Cardiac septum (tissue), 1 donor: ENCODE measurements at places on chromosomes 4 and X. TPM values are rescaled to one million over a fixed set of nuclear protein-coding genes. Genes with fewer than 3 reads are reported as not detected.

- no peak for DNase-seq
Observed at GRCh38 chr4:127936974-127937373, 28.0 kb downstream of the MFSD8 start.

The UGDH gene
- total RNA-seq, result 18.1 TPM

DNA sequence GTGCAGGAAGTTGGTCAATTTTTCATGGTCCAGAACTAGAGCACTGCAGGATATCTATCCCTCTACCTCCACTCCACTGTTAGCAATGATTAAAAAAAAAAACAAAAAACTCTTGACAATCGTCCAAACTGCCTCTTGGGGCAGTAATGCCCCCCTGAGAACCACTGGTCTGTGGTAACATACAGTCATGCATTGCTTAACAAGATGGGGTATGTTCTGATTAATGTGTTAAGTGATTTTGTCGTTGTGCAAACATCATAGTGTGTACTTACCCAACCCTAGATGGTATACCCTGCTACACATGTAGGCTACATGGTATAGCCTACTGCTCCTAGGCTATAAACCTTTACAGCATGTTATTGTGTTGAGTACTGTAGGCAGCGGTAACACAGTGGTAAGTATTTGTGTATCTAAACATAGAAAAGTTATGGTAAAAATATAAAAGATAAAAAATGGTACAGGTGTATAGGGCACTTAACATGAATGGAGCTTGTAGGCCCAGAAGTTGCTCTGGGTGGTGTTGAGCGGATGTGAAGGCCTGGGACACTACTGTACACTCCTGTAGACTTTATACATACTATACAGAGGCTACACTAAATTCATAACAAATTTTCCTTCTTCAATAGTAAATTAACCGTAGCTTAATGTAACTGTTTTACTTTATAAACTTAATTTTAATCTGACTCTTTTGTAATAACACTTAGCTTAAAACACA is 34.1 kb downstream of the ART3 start:
- DNase-seq, result no peak

The ETDA gene
- total RNA-seq, result not detected

GRCh38 chr4:44761306-44761705 is 35.0 kb upstream of the GNPDA2 start:
- no peak for DNase-seq

DNA sequence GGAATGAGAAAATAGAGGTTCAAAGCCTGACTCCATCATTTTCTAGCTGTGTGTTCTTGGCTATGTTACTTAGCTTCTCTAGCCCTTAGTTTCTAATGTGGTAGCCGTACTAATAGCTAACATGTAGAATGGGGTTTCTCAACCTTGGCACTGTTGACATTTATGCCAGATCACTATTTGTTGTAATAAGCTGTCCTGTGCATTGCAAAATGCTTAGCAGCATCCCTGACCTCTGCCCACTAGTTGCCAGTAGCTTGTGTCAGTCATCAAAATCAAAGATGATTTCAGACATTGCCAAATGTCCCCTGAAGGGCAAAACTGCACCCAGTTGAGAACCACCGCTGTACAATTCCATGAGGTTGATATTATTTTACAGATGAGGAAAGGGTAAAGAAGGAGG is 18.3 kb upstream of the ADAMTS3 start:
- DNase-seq, result no peak

DNA sequence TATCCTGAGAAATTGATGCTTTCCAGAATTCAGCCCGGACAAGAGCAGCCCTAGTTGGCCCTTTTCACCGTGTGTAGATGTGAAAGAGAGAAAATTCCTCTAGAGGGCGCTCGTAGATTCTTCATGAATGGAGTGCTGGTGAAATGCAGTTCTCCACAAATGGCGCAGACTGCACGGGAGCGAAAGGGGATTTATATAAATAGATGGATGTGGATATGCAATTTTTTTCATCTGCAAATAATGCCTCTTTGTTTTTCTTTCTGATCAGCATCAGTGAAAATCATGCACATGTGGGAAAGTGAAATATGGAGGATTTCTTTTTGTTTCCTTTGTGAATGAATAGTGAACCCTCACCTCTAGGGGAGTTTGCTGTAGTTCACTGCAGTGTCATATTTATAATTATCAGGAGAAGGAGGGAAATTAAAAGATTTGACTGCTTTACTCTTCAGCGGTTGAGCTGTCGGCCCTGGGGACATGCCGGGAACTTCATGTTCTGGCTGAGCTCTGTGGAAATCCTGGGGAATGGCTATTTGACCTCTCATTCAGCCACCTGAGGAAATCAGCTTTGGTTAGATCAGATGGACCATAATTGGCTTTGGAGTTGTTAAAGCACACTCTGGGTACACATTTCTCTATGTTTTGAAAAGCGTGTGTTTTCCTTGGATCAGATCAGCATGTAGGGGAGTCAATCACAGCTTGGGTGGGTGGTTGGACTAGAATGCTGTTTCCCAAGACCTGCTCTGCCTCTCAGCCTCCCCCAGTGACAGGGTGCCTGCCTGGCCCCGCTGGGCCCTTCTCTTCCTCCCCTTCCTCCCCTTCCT is 115.0 kb upstream of the SHISA3 start:
- DNase-seq, result no peak

GRCh38 chrX:134013524-134013923 is 28.1 kb upstream of the GPC3 start:
- DNase-seq, result no peak

GRCh38 chr4:186724864-186725468 is 1.3 kb upstream of the FAT1 start:
- DNase-seq, result no peak

The FRMPD4 gene
- total RNA-seq, result 2.0 TPM

The CXXC4 gene
- 2.5 TPM for total RNA-seq

The UGT2A3 gene
- not detected for total RNA-seq

DNA sequence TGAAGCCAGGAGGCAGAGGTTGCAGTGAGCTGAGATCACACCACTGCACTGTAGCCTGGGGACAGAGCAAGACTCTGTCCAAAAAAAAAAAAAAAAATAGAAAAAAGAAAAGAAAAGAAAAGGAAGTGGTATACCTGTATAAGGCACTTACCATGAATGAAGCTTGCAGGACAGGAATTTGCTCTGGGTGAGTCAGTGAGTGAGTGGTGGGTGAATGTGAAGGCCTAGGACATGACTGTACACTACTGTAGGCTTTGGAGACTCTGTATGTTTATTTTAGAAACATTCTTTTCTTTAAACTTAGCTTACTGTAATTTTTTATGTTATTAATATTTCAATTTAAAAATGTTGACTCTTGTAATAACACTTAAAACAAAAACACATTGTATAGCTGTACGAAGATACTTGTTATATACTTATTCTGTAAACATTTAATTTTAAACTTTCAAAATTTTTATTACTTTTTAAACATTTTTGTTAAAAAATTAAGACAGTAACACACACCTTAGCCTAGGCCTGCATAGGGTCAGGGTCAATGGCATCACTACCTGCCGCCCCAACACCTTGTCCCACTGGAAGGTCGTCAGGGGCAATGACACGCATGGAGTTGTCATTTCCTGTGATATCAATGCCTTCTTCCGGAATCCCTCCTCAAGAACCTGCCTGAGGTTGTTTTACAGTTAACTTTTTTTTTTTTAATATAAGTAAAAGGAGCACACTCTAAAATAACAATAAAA is 78.7 kb downstream of the CLNK start:
- no peak for DNase-seq

The MAP7D2 gene
- 0.19 TPM for total RNA-seq

DNA sequence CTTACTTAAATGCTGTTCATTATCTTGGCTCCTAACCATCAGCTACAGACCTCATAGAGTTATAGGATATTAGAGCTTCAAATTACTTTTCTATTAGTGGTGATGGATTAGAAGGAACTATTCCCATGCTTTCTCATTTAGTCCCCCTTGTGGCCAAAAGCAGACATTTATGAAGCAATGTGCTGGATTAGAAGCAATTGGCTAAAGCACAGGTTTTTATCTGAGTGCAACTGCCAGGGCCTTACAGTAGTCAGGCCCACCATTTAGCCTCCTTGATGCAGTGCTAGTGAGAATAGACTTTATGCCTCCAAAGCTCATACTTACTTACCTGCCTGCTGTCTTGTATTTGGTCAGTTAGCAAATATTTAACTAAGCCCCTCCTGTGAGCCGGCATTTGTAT is 93.0 kb downstream of the TSPAN7 start:
- DNase-seq, result no peak

DNA sequence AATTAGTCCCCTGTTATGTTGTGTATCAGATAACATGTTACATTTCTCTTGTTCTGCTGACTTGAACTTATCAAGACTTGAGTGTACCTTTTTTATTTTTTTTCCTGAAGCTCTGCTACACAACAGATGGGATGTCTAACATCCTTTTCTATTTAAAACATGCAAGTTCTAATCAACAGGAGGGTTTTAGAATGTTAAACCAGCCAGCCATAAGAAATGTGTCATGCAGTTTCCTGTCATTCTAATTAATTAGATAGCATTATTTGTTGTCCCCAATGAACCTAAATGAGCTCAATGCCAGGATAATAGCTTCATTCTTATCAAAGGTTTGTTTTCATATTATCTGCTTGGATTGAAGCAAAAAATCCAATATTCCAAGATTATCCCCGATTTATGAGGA is 958.2 kb downstream of the PCDH7 start:
- no peak for DNase-seq

- DNase-seq, result no peak
Observed at GRCh38 chrX:39895218-39896110, 202.3 kb downstream of the BCOR start.

DNA sequence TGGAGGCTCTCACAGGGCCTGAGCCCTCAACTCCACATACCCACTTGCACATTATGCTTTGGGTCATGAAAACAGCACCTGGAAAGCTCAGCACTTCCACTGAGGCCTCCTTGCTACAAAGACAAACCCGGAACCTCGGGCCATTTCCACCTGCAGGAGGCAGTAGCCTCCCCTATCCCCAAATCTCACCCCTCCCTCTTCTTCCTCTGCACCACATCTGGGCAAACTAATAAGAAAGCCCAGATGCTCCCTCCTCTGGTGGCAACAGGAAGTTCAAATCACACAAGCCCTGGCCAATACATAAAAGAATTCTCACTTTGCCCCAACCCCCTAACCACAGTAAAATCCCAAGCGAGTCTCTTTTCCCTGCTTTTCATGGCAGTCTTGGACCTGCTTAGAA is 136.4 kb downstream of the MAPK10 start:
- no peak for DNase-seq

The ART3 gene
- total RNA-seq, result 57.0 TPM

The SERPINA7 gene
- total RNA-seq, result not detected

The SPP1 gene
- 20.9 TPM for total RNA-seq

GRCh38 chr4:8655411-8656184 is 63.0 kb downstream of the CPZ start:
- peak; percentile 62 for DNase-seq

GRCh38 chrX:9927698-9928482 is 39.3 kb upstream of the CLDN34 start:
- no peak for DNase-seq

The CDS1 gene
- not detected for total RNA-seq

The VCX gene
- total RNA-seq, result not detected

GRCh38 chr4:119570401-119570800 is 58.2 kb downstream of the PDE5A start:
- no peak for DNase-seq

DNA sequence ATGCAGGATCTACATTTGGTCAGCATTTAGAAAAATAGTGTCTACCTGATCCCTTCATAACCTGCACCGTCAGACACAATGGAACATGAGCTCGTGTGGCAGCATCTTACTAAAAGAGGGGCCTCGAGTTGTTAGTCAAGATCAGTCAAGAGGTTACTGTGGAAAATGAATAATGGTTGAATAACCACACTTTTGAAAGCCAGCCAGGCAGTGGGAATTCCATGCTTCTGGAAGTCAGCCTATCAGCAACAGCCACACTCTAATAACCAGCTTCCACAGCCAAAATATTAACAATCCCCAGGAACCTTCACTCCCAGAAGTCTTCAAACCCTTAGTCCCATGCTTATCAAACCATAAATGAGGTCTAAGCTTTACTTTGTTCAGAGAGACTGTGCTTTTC is 234.3 kb downstream of the HS3ST1 start:
- no peak for DNase-seq

DNA sequence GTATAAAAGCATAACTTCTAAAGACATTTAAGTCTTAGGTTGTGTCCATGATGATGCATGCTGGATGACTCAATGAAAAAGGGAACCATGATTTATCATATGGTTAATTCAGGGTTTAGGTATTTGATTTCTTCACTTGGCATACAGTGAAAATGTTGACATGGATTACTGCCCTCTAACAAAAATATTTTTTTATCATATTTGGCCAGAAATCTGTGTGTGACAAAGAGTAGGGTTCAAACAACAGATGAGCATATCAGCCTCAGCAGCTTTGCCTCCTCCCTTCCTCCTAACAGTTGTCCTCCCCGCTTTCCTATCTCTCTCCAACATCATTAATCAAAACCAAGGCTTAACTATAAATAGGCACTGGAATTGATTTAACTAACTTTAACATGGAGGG is 46.3 kb downstream of the ARHGAP6 start:
- DNase-seq, result no peak

The RNF128 gene
- 0.32 TPM for total RNA-seq

GRCh38 chr4:28248269-28248668 is 1387.6 kb downstream of the STIM2 start:
- DNase-seq, result no peak

The S100P gene
- total RNA-seq, result 2.8 TPM

The SSX4 gene
- not detected for total RNA-seq

The ANXA5 gene
- 152 TPM for total RNA-seq

The CT47B1 gene
- not detected for total RNA-seq
